ENCODE measurements at places on chromosomes 5 and 9. TPM values are rescaled to one million over a fixed set of nuclear protein-coding genes. Genes with fewer than 3 reads are reported as not detected.

Gene FGF10
- not detected for total RNA-seq

Gene SAXO1
- 0.30 TPM for total RNA-seq

- DNase-seq, result no peak
Observed at GRCh38 chr9:134179918-134180785, 15.8 kb upstream of the RNU6ATAC start.

GRCh38 chr5:158838781-158839180, 260.9 kb downstream of the EBF1 start:
- no peak for DNase-seq

DNA sequence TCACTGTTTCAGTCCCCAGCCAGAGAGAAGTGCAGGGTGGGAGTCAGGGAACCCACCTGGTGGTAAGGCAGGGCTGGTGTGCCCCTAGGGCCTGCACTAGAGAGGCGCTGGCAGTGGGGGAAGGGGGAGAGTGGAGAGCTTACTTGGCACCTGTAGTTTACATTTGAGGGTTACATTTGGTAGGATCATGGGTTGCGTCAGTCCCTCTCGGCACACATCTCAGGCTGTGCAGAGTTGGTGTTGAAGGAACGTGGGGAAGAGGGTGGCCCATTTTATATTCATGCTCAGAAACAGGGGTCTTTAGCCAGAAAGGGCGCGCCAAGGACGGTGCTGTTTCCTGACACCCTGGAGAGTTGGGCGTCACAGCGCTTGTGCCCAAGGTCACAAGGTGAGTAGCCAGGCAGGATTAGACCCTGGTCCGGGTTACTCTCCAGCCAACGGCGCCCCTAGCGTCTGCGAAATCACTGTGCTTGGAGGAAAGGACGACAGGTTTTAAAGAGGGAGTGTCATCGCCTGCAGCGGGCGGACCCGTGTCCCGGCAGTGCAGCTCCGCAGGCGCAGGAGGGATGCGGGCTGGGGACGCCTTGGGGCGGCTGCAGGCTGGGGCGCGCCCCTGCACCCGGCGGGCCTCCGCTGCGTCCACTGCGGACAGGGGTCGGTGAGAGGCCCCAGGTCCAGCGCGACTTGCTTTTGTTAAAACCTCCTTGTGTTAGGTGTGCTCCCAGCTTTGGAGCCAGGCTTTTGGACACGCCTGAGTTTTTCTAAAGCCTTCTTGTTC, 272.6 kb downstream of the FANCC start:
- no peak for DNase-seq

- DNase-seq, result no peak
Observed at GRCh38 chr9:33742519-33742918, 52.8 kb upstream of the PRSS3 start.

DNA sequence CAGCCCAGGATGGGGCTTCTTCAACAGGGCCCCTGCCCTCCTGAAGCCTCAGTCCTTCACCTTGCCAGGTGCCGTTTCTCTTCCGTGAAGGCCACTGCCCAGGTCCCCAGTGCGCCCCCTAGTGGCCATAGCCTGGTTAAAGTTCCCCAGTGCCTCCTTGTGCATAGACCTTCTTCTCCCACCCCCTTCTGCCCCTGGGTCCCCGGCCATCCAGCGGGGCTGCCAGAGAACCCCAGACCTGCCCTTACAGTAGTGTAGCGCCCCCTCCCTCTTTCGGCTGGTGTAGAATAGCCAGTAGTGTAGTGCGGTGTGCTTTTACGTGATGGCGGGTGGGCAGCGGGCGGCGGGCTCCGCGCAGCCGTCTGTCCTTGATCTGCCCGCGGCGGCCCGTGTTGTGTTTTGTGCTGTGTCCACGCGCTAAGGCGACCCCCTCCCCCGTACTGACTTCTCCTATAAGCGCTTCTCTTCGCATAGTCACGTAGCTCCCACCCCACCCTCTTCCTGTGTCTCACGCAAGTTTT, 23.6 kb downstream of the PCDHGC5 start:
- DNase-seq, result peak; percentile 77

All from CD4-positive, CD25-positive, alpha-beta regulatory T cell (primary cell).